ENCODE measurements at places on chromosomes 5 and 9. TPM values are rescaled to one million over a fixed set of nuclear protein-coding genes. Genes with fewer than 3 reads are reported as not detected.

The PHYHD1 gene
- total RNA-seq: 19.9 TPM

The CDX1 gene
- total RNA-seq: 0.31 TPM

The POLR1E gene
- total RNA-seq: 22.4 TPM

The HTR1A gene
- total RNA-seq: not detected

The ALAD gene
- total RNA-seq: 59.3 TPM

DNA sequence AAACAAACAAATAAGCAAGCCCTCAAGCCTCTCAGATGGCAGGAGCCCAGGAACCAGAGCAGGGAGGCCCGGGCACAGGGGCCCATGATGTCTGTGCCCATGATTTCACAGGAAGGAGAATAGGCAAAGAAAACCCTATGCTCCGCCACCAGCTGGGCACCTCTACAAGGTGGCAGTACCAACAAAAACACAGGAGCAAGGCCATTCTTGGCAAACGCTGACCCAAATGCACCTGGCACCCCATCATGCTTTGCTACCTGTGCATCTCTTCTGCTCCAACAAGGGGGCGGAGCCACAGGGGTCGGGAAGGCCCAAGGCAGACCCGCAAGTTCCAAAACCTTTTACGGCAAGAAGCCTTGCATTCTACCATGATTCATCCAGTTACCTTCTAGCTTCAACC lies 3.1 kb downstream of the BRD3 start:
- no peak overlapping the region for H3K27ac ChIP-seq
- DNase-seq: no peak
- H3K27me3 ChIP-seq: peaks cover 7% of the 10 kb centered on the region
- H3K4me3 ChIP-seq: peak overlapping the region; percentile 88
- H3K36me3 ChIP-seq: no peaks in the 10 kb centered on the region
- H3K4me1 ChIP-seq: peaks cover 19% of the 10 kb centered on the region

DNA sequence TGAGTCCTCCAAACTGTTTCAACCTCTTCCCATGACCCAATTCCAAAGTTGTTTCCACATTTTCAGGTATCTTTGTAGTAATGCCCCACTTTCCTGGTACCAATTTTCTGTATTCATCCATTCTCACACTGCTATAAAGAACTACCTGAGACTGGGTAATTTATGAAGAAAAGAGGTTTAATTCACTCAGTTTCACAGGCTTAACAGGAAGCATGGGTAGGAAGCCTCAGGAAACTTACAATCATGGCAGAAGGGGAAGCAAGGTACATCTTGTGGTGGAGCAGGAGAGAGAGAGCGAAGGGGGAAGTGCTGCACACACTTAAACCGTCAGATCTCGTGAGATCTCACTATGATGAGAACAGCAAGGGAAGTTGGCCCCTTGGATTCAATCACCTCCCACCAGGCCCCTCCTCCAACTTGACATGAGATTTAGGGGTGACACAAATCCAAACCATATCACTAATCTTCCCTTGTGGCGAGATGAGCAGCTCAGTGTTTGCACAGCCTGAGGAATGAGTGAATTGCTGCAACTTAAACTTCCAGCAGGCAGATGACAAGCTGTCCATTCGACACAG lies 42.9 kb downstream of the TRIP13 start:
- H3K4me3 ChIP-seq: no peak overlapping the region

GRCh38 chr5:62333250-62333794 lies 27.3 kb downstream of the KIF2A start:
- no peak overlapping the region for H3K27ac ChIP-seq
- DNase-seq: no peak
- H3K4me3 ChIP-seq: no peak overlapping the region
- peaks cover 4% of the 10 kb centered on the region for H3K36me3 ChIP-seq

DNA sequence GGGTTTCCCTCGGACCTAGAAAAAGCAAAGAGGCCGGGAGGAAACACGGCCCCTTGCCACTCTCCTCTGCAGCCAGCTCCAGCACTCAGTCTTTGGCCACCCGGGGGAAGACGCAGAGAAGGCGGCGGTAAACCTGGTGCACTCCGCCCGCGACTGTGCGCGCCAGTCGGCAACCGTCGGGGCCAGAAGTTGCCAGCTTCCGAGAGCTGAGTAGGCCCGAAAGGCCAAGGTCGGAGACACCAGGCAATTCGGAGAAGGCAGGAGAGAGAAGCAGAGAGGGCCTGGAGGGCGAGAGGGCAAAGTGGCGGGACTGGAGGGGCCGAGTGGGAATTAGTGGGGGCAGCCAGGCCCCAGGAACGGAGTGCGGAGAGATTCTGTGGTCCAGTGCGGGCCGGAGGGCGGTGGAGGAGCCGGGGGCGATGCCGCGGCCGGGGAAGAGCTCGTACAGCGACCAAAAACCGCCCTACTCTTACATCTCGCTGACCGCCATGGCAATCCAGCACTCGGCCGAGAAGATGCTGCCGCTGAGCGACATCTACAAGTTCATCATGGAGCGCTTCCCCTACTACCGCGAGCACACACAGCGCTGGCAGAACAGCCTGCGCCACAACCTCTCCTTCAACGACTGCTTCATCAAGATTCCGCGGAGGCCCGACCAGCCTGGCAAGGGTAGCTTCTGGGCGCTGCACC lies at the start of gene FOXB2:
FOXB2 (plus strand) TSS at position 420 of the 690 bp plus-strand sequence; CDS start at position 420, 0 bp downstream.
- H3K4me3 ChIP-seq: peak within 1 kb of the TSS; percentile 37
- H3K27ac ChIP-seq: no peak within 1 kb of the TSS
- H3K27me3 ChIP-seq: peaks cover 92% of the 10 kb centered on the region
- peaks cover 14% of the 10 kb centered on the region for H3K4me1 ChIP-seq
- DNase-seq: no peak
- no peaks in the 10 kb centered on the region for H3K36me3 ChIP-seq

GRCh38 chr9:19049917-19050636 lies 850 bp downstream of the RRAGA start:
- peak overlapping the region; percentile 91 for H3K27ac ChIP-seq
- no peaks in the 10 kb centered on the region for H3K27me3 ChIP-seq
- no peak for DNase-seq
- H3K4me3 ChIP-seq: peak overlapping the region; percentile 85
- H3K36me3 ChIP-seq: no peaks in the 10 kb centered on the region
- peaks cover 22% of the 10 kb centered on the region for H3K4me1 ChIP-seq

DNA sequence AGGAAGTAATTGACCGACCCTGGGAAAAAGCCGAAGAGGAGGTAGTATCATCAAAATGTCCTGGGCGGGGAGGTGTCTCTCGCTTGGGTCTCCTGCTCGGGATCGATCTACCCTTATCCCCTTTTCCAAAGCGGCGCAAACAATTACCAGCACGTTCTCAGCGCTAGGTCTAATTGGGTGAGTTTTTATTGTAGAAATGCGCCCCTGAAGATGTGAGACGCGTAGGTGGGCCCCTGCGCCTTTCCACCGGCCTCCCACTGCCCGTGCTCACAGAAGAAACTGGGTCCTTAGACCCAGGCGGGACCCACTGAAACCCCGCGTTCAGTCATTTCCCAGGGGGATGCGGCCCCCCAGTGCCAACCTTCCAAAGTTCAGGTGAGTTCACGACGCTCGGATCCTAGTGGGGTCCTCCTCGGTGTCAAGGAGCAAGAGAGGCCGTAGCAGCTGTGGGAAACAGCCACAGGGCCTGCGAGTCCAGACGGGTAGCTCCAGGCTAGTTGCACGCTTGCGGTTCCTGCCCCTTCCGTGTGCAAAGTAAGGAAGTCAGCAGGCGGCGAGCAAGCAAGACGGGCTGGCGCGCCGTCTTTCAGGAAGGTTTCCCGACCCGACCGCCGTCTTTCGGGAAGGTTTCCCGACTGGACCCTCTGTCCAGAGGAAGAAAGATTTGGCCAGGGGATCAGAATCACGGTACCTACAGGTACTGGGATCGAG lies 1.5 kb downstream of the SMIM32 start:
- H3K4me1 ChIP-seq: peaks cover 30% of the 10 kb centered on the region
- H3K27ac ChIP-seq: no peak overlapping the region
- H3K36me3 ChIP-seq: peaks cover 15% of the 10 kb centered on the region
- H3K4me3 ChIP-seq: peak overlapping the region; percentile 69
- H3K27me3 ChIP-seq: peaks cover 61% of the 10 kb centered on the region

GRCh38 chr9:82668689-82669199 lies 394.2 kb downstream of the RASEF start:
- no peaks in the 10 kb centered on the region for H3K36me3 ChIP-seq
- peaks cover 2% of the 10 kb centered on the region for H3K27me3 ChIP-seq
- DNase-seq: no peak
- H3K4me3 ChIP-seq: no peak overlapping the region

- no peak overlapping the region for H3K4me3 ChIP-seq
- no peak for DNase-seq
- no peaks in the 10 kb centered on the region for H3K4me1 ChIP-seq
- H3K27ac ChIP-seq: no peak overlapping the region
- peaks cover 26% of the 10 kb centered on the region for H3K27me3 ChIP-seq
Measured at GRCh38 chr9:136273921-136274785, 28.5 kb upstream of the QSOX2 start.

DNA sequence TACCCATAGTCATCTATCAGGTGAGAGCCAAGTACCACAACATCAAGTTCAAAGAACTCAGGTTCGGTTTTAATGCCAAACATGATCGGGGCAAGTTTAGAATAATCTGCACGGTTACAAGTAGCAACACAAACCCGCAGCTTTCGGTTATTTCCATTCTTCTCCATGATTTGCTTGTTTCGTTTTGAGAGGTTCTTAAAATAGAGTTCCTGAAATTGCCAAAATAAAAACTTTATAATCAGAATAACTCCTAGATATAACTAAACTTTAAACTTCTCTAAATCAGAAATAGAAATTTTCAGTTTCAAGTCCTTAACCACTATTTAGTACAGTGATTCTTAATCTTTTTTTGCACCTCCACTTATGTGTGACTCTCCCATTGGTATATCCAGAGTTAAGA lies 9.1 kb downstream of the GNE start:
- no peak overlapping the region for H3K27ac ChIP-seq
- H3K4me1 ChIP-seq: no peaks in the 10 kb centered on the region
- no peak for DNase-seq
- peaks cover 9% of the 10 kb centered on the region for H3K36me3 ChIP-seq

- H3K36me3 ChIP-seq: peaks cover 1% of the 10 kb centered on the region
- peaks cover 8% of the 10 kb centered on the region for H3K4me1 ChIP-seq
- no peak for DNase-seq
Measured at GRCh38 chr9:99269416-99269815, 47.3 kb downstream of the SEC61B start.

DNA sequence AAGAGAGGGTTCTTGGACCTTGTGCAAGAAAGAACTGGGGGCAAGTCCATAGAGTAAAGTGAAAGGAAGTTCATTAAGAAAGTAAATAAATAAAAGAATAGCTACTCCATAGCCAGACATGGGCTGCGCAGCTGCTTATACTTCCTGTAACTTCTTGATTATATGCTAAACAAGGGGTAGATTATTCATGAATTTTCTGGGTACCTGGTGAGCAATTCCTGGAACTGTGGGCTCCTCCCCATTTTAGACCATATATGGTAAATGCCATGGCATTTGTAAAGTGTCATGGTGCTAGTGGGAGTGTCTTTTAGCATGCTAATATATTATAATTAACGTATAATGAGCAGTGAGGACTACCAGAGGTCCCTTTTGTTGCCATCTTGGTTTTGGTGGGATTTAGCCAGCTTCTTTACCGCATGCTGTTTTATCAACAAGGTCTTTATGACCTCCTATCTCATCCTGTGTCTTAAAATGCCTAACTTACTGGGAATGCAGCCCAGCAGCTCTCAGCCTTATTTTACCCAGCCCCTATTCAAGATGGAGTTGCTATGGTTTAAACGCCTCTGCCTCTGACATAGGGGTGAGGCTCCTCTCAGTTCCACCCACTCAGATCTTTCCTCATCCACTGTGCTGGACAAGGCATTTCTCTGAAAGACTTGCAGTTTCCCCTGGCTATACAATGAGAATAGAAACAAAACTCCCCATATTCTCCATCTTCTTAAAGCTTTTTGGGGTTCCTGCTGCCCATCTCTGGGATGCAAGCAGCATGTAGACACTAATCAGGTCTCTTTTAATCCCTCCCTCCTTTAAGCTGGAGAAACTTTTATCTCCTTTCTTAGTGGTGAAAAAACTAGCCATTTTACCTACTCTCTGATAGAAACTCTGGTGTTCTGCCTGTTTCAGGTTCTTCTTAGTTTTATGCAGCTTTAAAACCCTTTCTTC lies 91.2 kb downstream of the ARRDC3 start:
- H3K4me3 ChIP-seq: no peak overlapping the region
- DNase-seq: no peak
- no peak overlapping the region for H3K27ac ChIP-seq

DNA sequence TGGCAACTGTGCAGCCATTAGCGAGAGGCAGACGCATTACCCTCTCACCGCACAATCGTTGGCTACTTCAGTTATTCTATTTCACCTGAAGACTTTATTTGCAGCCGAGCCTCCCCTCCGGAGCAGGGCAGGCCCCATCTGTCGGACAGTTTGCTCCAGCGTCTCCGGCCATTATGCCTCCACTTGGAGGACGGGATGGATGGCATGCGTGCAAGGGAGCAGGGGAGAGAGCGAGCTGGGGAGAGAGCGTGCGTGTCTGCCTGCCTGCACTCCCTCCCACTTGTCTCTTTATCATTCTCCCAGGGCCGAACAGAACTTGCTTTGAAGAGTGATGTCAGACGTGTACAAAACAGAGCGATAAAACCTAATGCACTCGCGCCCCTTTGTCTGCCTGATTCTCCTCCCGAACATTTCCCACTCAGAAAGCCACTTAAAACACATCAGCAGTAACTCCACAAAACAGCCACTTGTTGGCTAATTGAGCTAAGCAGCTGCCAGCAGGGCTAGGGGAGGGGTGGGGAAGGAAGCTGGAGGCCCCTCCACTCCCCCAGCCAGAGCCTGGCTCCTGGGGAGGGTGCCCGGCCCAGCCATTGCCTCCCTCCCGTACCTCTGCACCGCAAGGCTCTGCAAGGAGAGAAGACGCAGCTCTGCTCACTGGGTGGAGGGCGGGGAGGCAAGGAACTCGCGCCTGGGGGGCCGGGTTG lies 43.4 kb upstream of the FUBP3 start:
- peak overlapping the region; percentile 78 for H3K27ac ChIP-seq
- H3K27me3 ChIP-seq: peaks cover 59% of the 10 kb centered on the region
- no peaks in the 10 kb centered on the region for H3K36me3 ChIP-seq
- DNase-seq: no peak
- peaks cover 6% of the 10 kb centered on the region for H3K4me1 ChIP-seq

DNA sequence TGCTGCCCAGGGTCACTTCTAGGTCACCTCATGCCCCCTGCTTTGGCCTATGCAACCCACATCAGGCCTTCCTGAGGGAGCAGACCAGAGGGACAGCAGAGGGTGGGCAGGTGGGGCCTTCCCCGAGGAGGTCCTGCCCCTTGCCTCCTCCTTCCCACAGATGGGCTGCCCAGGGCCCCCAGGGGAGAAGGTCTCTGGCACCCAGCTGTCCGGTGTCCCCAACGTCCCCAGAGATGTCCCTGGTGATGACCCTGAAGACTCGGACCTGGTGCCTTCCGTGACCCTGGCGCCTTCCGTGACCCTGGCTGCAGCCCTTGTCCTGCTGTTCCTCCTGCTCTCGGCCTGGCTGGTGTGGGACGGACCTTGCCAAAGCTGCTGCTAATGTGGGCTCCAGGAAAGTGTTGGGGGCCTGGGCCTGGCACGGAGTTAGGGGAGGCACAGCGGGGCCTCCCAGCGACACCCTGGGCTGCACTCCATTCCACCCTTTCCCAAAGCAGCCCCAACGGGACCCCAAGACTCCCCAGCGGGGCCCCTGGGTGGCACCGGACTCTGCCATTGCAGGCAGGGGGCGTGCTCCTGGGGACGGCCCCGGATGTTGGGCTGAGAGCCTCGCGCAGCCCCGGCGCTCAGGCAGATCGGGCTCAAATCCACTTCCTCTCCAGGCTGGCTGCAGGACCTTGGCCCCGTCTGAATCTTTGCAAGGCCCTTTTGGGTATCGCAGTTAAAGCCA lies 6.8 kb upstream of the SLC2A6 start:
- no peak overlapping the region for H3K27ac ChIP-seq
- no peak overlapping the region for H3K4me3 ChIP-seq
- H3K4me1 ChIP-seq: no peaks in the 10 kb centered on the region
- DNase-seq: no peak
- no peaks in the 10 kb centered on the region for H3K36me3 ChIP-seq
